Nasal cavity respiratory epithelium epithelial cell of viscerocranial mucosa (primary cell): ENCODE measurements at places on chromosomes 2 and 18. TPM values are rescaled to one million over a fixed set of nuclear protein-coding genes. Genes with fewer than 3 reads are reported as not detected.

The CLIP4 gene
- 128 and 164 TPM in 2 replicates for total RNA-seq

The DSG2 gene
- 103 and 557 TPM in 2 replicates for total RNA-seq

The LINC00305 gene
- not detected in 2 replicates for total RNA-seq

The MPP4 gene
- total RNA-seq, result under 0.01 and 0.07 TPM in 2 replicates

The TRABD2A gene
- total RNA-seq, result 1.00 and 1.4 TPM in 2 replicates

The ZNF804A gene
- not detected in 2 replicates for total RNA-seq

The ANKRD23 gene
- 0.34 and 1.7 TPM in 2 replicates for total RNA-seq

The FOSL2 gene
- 61.9 and 187 TPM in 2 replicates for total RNA-seq

The ACVR1C gene
- total RNA-seq, result 0.34 and 0.50 TPM in 2 replicates
